Stimulated activated CD4-positive, alpha-beta T cell treated with anti-CD3 and anti-CD28 coated beads, Interleukin-4, amount 100 ng/mL, for 4 hours (primary cell): ENCODE measurements at places on chromosomes 16 and 17.

- no peak for DNase-seq
These were observed 94.1 kb downstream of the USP32 start for GRCh38 chr17:60297760-60298401.

DNA sequence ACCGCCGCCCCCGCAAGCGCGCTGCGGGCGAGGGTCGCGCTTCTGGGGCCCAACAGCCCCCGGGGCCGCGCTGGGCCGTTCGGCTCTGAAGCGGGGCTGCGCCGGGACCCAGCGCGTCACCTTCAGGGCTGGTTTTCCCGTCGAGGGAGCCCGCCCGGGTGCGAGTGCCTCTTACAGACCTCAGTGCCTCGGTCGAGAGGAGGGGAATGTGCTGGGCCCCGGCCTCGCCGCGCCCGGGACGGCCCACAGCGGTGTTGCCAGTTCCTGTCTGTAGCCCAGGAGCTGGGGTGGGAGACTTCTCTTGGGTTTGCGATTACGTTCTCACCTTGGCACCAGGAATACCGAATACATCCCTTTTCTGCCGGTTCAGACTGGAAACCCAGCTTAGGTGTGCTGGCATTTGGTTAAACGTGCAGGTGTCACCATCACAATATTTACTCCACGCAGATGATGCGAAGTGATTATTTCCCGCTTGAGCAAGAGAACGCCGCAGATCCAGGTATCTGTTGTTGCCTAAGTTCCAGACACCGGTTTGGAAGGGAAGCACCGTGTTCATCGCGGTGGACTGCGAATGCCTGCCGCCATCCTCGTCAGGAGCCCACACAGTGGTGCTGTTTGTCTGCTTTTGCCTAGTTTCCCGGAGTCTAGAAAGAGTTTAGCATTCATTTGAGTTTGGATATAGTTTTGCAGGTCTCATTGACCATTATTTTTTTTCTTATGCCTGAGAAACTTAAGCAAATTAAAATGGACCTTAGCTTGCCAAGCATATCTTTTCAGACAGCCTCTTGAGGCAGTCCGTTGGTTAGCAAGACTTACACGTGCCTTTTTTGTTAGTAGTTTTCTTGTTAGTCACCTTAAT is 914 bp downstream of the MAP1LC3B start:
- DNase-seq, result peak; percentile 21

GRCh38 chr17:36701429-36702099 is 100.2 kb downstream of the MRM1 start:
- DNase-seq, result no peak

DNA sequence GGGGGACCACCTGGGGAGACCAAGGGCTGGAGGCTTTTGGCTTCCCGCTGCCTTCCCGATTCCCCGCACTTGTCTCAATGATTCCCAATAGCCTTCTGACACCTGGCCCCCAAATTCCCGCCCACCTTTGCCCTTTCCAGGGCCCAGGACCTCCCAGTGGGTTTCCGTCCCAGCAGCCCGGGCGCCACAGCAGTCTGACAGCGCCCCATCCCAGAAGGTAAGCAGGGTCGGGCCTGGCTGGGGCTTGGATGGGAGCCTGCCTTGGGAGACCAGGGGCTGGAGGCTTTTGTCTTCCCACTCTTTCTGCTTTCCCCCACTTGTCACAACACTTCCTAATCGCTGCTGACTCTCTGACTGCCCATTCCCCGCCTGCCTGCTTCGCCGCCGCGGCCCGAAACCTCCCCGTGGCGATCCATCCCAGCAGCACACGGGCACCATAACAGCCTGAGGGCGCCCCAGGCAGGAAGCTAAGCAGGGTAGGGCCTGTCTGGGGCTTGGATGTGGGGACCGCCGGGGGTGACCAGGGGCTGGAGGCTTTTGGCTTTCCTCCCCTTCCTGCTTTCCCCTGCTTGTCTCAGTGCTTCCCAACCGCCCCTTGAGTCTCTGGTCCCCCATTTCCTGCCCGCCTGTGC is 2289.3 kb downstream of the TP53TG3F start:
- no peak for DNase-seq

DNA sequence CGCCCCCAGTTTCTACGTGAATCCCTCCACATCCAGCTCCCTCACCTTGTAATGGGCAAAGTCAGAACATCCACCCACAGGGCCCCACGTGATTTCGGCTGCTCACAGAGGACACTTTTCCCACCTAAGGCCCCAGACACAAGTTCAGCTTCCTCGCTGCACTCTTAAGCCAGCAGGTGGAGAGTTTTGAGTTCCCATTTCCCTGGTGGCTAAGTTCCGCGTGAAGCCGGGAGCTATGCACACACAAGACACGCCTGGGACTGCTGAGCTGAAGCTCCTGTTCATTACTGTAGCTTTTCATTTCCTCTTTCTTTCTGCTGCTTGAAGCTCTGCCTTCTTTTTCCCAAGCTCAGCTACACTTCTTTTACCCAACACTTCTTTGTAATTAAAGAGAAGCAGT is 273.8 kb downstream of the NPIPA8 start:
- DNase-seq, result no peak

DNA sequence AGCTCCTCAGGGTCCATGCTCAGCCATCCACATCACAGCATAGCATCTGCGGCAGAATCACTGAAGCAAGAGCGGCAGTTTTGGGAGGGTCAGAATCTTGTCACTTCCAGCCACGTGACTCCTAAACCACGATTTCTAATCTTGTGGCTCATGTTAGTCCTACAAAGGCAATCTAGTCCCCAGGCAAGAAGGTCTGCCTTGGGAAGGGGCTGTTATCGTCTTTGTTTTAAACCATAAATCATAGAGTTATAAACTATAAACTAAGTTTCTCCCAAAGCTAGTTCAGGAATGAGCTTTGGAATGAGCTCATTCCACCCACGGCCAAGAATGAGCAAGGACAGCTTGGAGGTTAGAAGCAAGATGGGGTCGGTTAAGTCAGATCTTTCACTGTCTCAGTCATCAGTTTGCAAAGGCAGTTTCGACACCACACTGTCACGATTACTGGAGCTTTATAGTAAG is 20.8 kb upstream of the DNAH17 start:
- no peak for DNase-seq

GRCh38 chr17:37698132-37698910 is 46.5 kb downstream of the HNF1B start:
- DNase-seq, result no peak

GRCh38 chr16:78461496-78462287 is 362.2 kb downstream of the WWOX start:
- DNase-seq, result no peak

DNA sequence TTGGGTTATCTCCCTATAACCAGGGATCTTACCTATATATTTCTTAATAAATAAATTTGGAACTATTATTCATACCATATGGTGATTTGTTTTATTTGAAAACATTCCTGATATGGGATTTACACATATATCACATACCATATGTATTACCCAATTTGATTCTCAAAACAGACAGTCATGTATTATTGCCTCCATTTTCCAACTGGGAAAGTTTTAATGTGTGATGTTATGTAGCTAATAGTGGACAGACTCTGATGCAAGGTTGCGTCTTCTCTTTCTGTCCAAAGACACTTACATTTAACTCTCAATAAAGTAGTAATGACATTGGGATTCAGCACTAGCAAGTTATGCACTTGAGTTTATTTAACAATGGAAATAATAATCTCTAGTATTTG is 1.1 kb downstream of the KRTAP9-9 start:
- no peak for DNase-seq

DNA sequence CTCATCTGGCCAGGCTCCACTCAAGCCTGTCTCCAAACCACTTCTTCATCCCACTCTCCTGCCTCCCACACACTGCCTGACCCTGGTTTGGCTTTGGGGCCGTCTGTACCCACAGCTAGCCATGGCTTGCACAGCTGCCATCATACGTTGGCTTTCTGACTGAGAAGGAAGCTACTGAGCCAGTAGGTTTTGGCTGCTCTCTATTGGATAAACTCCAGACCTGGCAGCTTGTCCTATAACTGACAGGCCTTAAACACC is 3.9 kb downstream of the MIF4GD start:
- no peak for DNase-seq
